ENCODE measurements at places on chromosomes 16 and 17. TPM values are rescaled to one million over a fixed set of nuclear protein-coding genes. Genes with fewer than 3 reads are reported as not detected.

HNF1B gene
- total RNA-seq: not detected

GRCh38 chr17:7652388-7653356 lies 1.9 kb downstream of the ATP1B2 start:
- DNase-seq: no peak

UBN1 gene
- 24.4 TPM for total RNA-seq

- no peak for DNase-seq
Observed at GRCh38 chr16:68802190-68802589, 41.1 kb upstream of the TANGO6 start.

GRCh38 chr16:68400924-68401460 lies 47.3 kb downstream of the SMPD3 start:
- no peak for DNase-seq

ACSM5 gene
- 1.8 TPM for total RNA-seq

DNA sequence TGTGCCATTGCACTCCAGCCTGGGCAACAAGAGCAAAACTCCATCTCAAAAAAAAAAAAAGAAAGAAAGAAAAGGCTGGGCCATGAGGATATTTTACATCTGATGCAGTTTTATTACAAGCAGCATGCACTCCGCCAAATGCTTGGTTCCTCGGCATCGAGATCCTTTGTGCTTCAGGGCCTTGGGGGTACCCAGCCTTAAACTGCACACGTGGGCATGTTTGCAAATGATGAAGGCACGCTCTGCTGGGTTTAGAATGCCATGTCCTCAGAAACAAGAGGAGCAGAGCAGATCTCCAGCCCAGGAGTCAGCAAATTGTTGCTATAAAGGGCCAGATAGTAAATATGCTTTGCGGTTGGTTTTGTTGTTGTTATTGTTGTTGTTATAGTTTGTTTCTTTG lies 153.2 kb downstream of the KATNIP start:
- no peak for DNase-seq

DNA sequence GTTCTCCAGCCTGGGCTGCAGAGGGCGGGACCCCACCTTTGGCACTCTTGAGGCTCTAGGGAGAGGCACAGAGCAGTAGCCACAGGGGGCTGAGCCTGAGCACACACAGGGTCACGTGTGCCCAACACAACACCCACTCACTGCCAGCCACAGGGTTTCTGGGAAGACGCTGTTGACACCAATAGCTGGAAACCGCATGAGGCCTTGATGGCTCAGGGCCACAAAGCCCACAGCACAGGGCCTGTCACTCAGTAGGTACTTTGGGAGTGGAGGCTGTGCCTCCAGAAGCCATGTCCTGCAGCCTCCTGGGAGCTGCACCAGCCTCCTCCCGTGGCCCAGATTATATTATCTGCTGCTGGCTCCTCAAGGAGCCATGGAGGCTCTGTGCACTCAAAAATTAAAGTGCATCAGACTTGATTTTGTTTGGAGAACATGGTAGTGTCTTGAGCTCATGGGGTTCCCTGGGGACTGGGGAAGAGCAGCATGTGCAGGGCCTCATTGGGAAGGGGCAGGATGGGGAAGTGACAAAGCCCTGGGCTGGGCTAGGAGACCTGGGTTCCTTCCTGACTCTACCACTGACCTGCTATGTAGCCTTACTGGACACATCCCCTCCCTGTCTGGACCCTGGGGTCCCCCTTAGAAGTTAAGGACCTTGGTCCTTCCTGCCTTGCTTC lies 12.5 kb upstream of the SREBF1 start:
- DNase-seq: peak; percentile 92

GRCh38 chr16:16025214-16025968 lies 76.0 kb downstream of the ABCC1 start:
- peak; percentile 61 for DNase-seq

FTO gene
- 86.3 TPM for total RNA-seq

ORMDL3 gene
- 37.7 TPM for total RNA-seq

GRCh38 chr17:60792250-60792898 lies 114.7 kb downstream of the BCAS3 start:
- DNase-seq: peak; percentile 56

GRCh38 chr17:66364990-66365490 lies 62.6 kb downstream of the PRKCA start:
- no peak for DNase-seq

GRCh38 chr17:10126616-10127501 lies 71.5 kb downstream of the GAS7 start:
- DNase-seq: peak; percentile 42

EPOP gene
- 2.1 TPM for total RNA-seq

GRCh38 chr17:10357768-10358167 lies 15.0 kb downstream of the MYH13 start:
- DNase-seq: no peak

DNA sequence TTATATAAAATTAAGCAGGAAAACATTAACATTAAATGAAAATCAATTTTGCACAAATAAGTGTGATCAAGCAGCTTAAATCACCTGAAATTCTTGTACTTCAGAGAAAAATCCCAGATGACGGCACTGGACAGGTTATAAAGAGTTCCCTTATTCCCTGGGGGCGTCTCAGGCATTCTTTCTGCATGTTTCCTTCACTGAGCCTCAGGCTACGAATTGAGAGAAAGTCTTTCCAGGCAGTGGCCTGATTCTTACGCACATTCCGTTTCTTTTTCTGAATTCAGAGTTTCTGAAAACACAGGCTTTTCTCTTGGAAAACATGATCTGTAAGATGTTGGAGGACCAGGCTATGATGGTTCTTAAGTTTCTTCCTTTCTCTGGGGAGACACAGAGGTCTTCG lies 22.1 kb upstream of the PITPNM3 start:
- no peak for DNase-seq

SMPD3 gene
- total RNA-seq: 0.59 TPM

MYO1C gene
- 185 TPM for total RNA-seq

RPAIN gene
- total RNA-seq: 29.1 TPM

DNA sequence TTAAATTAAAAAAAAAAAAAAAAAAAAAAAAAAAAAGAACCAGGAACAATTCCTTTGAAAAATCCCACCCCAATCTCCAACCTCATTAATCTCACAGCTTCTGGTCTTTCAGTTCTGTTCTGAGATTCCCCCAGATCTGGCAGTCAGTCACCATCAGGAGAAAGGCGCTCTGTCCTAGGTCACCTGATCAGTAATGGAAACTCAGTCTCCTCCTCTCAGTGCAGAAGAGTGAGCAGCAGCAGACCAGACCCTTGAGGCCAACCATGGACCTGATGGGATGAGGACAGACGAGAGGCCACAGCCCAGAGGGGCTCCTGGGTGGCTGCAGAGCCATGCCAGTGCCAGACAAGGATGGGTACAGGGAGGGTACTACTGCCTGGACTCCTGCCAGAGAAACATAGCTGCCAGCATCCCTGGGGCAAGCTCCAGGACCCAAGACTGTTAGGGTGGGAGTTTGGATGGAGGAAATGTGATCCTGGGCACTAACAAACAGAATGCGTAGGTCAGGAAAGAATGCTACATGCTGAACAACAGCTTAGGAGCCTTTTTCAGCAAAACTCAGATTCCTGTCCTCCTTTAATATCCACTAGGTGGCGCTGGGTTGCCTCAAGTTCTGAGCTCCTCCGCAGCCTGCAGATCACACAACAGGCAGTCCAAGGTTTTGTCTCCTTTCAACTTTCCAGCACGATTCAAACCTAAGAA lies 28.7 kb downstream of the MPG start:
- peak; percentile 68 for DNase-seq
